T-helper 17 cell (primary cell): ENCODE measurements at places on chromosomes 4 and X.

DNA sequence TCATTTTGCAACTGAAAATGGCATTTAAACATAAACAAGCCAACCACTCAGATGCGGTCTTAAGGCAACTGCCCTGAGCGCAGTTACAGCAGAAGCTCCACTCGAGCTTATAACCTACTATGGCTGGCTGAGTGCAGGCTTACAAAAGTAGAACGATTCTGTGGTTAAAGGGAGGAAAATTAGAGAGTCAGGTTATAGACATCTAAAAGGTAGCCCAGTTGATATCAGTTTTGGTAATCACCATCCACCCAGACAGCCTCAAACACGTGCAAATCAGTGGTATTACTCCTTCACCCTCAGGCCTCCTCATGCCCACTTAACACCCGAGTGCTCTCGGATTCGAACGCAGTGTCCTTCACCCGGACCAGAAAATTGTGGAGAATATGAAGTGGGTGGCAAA lies 3.1 kb downstream of the LEF1 start:
- no peak for DNase-seq

- no peak for DNase-seq
These were observed 411.1 kb downstream of the TRIML1 start for GRCh38 chr4:188550296-188550695.

DNA sequence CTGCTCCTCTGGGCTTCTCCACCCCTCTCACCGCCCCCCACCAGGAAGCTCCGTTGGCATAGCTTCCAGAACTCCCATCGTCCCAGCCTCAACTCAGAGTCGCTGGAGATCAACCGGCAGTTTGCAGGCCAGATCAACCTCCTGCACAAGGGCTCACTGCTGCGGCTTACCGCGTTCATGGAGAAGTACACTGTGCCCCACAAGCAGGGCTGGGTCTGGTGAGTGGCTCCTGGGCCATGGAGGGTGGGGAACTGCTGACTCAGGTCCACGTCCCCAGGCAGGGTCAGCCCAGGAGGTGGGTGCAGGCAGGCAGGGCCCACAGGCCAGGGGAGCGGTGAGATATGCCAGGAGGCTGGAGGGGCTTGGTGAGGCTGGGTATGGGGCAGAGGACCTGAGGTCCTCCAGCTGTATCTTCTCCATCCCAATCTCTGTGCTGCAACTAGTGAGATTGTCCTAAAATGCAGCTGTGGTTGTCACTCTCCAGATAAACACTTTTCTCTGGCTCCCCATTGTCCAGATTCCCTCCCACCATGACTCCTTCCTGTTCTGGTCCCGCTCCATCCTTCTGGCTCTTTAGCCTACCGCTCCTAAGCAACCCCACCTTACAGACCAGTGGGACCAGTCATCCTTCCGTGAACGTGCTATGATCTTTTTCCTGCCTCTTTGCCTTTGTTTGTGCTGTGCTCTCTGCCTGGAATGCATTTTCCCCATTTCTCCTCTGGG lies 71.9 kb downstream of the STARD8 start:
- no peak for DNase-seq

GRCh38 chr4:163930086-163930485 lies 435.6 kb downstream of the TMA16 start:
- DNase-seq: no peak

DNA sequence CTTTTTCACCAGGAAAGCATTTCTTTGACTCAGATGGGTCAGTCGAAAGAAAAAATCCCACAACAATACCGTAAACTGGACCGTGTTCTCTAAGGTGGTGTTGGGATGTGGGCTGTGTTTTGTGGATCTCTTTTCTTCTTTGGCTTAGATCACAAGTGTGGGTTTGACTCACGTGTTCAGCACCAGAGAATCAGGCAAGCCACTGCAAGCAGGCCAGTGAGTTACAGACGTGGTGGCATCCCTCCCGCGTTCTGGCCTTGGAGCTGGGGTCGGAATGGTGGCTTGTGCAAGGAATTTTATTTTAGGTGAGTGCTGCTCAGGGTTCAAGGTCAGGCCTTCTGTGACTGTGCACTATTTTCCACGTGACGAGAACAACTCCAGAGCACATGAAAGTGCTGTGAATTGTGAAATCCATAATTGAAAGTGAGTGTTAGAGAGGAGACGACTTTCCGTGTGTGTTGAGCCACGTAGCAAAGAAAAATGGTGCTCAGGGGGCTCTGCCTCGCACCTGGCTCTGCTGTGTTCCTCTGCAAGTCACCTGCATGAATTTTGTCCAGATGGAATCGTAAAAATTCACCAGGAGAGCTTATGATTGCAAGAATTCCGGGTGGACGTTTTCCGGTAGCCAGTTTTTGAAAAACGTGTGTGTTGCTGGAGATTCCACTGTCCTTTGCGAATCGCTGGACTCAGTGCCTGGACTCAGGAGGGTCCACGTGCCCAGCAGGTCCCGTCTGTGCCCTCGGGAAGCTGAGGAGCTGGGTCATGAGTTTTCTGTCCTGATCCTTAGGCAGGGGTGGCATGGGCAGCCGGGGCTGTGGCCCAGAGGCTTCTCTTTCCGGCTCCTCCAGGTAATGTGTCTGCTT lies 33.6 kb upstream of the HGFAC start:
- no peak for DNase-seq

GRCh38 chrX:122091571-122091970 lies 1044.2 kb downstream of the GLUD2 start:
- no peak for DNase-seq

DNA sequence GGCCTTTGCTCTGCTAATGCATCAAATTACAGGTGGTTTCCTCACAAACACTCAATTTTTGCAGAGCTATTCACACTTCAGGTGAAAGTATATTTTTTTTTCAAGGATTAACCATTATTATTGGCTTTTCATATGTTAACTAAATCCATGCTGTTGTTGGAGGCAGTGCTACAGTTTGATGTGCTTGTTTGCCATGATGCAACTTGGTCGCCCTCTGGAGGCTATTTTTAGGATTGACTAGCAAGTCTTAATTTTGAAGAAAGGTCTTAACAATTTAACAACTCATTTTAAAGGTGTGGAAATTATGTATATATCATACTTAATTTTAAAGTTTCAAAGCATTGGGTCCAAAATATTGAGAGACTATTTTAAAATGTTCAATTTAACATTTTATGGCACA lies 168.8 kb upstream of the FAM47A start:
- no peak for DNase-seq

DNA sequence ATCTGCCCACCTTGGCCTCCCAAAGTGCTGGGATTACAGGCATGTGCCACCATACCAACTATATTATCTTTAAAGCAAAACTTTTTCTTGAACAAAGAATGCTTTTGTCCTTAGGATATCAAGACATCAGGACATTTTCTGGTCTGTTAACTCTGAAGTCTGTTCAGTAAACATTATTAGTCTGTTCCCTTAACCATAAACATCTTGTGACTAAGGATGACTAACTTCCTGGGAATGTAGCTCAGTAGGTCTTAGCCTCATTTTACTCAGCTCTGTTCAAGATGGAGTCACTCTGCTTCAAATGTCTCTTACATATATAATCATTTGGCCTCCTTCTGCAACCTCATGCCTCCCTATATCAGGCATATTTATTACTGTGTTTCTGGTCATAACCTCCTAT lies 122.9 kb downstream of the UBE2NL start:
- DNase-seq: no peak

DNA sequence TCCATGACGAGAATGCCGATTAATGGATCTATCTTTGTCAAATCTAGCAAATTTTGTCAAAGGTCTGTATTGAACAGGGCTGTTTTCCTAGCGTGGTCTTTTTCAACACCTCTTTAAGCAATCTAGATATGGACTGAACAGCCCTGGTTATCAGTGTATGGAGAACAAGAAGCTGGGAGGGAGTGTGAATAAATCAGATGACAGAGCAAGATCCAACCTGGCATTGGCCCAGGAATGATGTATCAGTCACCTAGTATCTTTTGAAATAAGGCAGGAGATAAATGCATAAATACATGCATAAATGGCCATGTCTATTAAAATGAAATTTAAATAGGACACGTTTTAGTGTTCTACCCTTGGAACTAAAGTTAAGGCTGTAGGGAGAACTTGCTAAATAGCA lies 15.7 kb upstream of the AP1S2 start:
- no peak for DNase-seq

DNA sequence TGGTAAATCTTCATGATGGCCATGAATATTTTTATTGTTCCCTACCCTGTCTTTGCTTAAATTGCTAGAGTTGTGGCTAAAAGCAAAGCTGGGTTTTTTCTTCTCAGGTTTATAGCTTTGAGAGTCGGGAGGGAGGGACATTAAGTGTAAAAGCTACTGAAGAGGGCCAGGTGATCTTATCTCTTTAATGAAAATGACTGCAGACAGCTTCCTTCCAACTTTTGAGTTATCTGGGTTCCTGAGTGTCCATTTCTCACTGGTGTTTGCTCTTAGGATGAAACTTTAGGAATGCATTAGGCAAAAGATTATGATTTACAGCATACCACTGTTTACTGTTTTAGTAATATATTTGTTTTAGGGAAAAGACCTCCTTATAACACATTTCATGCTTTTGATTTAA lies 187.7 kb downstream of the SHROOM3 start:
- DNase-seq: no peak
